ENCODE measurements at places on chromosomes 5 and 9. TPM values are rescaled to one million over a fixed set of nuclear protein-coding genes. Genes with fewer than 3 reads are reported as not detected.
A peak's percentile ranks its signal among the peaks of the same experiment; 100 is the strongest.

GRCh38 chr9:87656485-87656884 is 69.4 kb upstream of the CTSL start:
- no peak for DNase-seq

DNA sequence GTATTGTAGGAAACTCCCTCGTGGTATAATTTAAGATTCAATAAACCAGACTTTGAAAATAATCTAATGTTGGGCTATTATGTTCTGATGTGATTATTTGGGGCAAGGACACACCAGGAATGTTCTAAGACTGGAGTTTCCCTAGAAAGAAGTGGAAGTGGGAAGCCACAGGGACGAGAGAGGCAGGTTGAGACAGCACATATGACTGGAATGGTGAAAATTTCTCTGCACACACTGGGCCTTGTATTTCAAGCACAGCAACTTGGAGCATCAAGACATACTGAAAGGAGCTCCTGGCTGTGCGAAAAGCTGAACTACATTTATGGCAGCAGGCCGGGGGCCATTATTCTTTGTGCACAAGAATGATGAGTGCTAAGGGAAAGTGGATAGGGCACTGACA is 98.2 kb downstream of the CETN3 start:
- no peak for DNase-seq

GRCh38 chr5:120096413-120096812 is 367.7 kb upstream of the PRR16 start:
- peak; percentile 6 for DNase-seq

DNA sequence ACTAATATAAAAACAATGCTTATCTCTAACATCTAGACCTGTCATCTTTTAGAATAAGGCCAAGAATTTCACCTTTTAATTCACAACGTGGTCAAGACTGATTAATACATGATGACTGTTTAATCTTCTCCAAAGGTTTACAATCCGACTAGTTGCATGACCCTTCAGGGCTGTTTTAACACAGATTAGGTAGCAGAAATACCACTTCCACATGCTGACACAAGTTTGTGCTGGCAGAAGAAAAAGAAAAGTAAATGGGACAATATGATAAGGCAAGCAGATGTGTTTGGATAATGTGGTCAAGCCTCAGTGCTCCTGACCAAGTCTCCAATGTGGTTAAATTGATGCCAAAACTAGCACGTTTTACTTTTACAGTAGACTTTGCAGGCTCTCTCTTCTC is 31.1 kb downstream of the SEMA6A start:
- no peak for DNase-seq

DNA sequence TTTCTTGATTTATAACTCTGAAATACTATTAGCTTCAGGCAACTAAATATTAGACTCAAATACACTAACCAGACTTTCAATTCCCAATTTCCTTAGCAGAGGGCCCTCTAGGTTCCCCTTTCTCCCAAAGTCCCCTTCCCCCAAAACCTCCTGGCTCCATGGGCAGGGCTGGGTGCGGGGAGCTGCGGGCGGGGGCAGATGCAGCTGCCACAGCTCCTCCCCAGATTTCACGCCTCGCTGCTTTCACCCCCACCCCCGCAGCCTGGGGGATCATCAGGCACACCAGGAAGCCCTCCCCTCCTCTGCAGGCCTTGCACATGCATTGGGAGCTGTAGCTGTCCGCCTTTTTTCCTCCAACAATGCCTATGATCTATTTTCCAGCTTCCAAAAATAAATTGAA is 82.8 kb upstream of the SPATA31C2 start:
- no peak for DNase-seq

DNA sequence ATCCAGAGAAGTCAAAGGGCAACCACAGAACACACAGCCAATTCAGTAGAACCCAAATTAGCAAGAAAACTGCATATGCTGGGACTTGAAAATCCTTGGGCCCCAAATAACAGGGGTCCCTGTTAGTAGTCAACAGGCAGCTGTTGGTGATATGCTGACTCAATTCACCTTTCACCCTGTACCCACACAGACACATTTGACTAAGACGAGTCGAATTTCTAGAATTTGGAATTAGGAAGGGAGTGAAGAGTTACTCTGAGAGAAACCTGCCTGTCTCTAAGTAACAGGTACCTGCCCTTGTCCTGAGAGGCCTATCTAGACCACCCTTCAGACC is 821 bp upstream of the VCP start:
- DNase-seq, result no peak

- DNase-seq, result peak; percentile 60
Measured at GRCh38 chr5:13859270-13860065, 85.0 kb downstream of the DNAH5 start.

Gene CD74
- total RNA-seq, result not detected

DNA sequence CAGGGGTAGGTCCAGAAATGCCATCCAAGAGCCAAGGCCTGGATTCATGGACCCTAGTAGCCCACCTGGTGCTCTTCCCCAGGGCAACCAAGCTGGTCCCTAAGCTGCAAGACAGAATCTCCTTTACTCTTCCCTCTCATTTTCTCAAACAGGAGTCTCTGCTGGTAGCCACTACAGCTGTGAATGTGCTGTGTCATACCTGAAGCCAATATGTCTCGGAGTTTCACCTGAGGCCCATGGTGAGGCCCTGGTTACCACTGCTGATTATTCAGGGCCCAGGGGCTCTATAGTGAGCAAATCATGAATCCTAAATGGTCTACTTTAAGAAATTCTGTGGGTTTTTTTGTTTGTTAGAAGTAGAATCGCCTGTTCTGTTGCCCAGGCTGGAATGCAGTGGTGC is 15.9 kb downstream of the CDK7 start:
- DNase-seq, result no peak

- DNase-seq, result no peak
Measured at GRCh38 chr5:10653751-10654400, 90.0 kb downstream of the ANKRD33B start.

DNA sequence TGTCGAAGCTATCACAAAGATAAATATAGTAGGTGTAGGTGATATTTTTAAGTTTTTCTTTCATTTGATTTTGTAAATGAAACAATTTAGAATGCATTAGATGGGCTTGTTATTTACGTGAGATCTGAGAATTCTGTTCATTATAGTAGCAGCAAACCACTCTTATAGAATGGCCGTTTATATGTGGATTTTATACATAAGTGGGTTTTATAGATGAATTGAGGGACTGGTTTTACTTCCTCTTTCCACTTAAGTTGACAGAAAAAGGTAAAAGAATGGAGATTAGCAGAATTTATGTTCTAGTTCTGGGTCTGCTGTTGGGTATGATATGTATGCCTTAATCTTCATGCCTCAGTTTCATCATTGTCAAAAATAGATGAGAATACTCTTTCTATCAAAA is 5.6 kb downstream of the RMI1 start:
- no peak for DNase-seq

DNA sequence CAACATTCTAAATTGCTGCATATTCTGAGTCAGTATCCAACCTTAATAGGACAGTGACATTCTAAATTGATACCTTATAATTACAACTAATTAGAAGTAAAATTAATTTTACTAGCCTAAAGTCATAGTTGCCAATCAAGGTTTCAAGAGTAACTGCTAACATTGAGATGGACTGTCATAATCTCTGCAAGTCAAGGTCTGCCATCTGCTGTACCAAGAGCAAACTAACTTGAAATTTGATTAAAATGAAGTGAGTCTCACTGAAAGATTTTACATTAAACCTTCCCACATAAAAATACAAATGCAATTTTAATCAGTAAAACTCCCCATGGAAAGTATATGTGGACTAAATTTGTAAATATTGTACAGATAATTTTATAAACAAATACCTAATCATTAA is 235.3 kb downstream of the PRDM9 start:
- DNase-seq, result no peak

DNA sequence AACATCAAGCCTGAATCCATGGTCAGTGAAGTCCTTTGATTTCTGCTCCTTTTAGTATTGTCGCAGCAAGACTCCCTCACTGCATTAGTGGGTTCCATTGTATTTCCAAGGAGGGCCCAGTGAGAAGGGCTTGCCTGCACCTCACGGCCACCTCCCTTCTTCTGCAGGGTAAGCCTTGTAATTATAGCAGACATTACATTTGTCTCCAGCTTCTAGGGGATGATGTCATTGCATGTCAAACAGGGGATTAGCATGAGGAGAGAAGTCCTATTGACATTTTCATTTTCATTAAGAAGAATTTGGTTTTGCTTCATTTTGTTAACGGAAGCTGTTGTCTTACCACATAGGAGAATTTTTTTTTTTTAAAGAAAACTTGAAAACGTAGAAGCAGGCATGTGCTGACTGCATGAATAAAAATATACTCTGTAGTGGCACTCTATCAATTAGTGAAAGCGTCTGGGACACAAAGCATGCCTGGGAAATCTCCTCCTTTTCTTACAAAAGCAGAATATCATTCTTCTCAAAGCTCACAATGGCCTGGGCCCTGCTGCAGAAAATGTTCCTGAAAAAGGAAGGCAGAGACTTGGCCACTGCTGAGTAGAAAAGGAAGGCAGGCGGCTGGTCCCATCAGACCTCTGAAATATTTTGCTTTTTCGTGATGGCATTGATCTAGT is 27.1 kb downstream of the MAP1B start:
- DNase-seq, result no peak

Gene EDIL3
- total RNA-seq, result 39.4 TPM

- no peak for DNase-seq
Measured at GRCh38 chr5:174118823-174119467, 73.4 kb downstream of the NSG2 start.

GRCh38 chr9:114244570-114244969 is 78.3 kb upstream of the ORM1 start:
- DNase-seq, result no peak

DNA sequence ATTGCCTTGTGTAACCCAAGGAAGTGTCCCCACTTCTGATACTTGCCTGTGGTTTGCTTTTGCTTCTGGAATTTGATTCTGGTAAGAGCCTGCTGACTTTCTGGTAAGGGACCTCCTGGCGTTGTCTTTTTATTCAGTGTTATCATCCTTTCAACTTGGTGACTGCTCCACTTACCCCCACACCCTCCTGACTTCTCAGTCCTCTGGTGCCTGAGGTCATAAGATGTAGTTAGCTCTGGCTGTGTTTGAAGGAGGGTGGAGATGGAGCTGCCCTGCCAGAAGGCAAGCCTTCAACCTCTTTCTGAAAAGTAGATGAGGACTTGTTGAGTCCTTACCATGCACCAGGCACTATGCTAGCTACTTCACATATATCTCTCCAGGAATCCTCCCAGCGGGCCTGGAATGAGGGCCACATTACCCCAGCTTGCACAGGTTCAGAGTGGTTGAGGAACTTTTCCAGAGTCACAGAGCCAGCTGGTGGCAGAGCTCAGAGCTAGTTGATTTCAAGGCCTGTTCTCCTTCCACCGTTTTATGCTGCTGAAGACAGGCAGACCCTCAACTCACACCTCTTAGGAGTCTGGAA is 45.2 kb upstream of the PITX1 start:
- no peak for DNase-seq

DNA sequence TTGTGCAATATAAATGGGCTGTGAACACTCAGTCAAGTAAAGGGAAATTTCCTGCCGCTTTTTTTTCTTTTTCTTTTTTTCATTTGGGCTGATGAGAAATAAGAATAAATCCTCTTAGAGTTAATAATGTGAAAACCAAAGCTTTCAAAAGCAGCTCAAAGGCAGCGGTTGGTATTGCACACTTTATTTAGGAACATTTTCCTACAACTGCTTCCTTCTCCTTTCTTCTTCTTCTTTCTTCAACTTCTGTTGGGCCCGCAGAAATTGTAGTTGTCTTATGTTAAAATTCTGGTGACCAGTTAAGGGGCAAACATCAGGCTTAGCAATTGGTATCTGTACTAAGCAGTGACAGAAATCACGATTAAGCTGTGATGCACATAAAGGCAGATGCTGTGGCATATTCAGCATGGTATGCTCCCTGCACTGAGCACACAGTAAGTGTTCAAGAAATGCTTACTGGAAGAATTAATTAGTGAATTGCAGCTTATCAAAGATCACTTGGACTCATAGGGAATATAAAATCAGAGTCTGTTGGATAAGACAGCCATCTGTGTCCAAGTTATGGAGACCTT is 85.4 kb downstream of the ANKRD55 start:
- no peak for DNase-seq

- no peak for DNase-seq
Measured at GRCh38 chr5:54009828-54010227, 300.5 kb downstream of the ARL15 start.

Gene MORN5
- not detected for total RNA-seq

DNA sequence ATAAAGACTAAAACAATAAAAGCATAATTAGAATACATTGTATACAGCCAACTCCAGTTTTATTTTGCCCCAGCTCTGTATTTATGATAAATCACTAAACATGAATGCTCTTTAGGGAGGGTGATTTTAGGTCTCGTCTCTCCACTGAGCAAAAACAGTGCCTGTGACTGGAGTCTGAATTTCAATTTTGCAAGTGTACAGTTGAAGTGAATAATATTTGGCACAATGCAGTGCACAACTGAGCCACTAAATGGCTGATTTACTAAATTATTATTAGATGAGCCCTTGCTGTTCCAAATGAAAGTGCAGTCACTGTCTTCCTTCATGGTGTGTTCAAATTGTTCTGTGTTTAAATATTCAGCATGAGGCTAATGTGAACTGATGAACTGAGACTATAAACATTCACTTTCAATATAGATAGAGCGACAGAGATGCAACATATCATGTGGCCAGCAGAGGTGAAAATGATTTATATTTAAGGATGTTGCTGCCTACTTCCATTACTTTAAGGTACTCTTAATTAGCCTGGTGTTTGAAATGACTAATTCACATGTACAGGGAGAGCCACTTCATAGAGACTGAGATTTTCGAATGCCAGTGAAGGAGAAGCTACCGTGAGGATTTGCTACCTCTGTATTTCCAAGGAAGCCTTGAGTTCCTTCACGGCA is 375.1 kb downstream of the EBF1 start:
- DNase-seq, result no peak

DNA sequence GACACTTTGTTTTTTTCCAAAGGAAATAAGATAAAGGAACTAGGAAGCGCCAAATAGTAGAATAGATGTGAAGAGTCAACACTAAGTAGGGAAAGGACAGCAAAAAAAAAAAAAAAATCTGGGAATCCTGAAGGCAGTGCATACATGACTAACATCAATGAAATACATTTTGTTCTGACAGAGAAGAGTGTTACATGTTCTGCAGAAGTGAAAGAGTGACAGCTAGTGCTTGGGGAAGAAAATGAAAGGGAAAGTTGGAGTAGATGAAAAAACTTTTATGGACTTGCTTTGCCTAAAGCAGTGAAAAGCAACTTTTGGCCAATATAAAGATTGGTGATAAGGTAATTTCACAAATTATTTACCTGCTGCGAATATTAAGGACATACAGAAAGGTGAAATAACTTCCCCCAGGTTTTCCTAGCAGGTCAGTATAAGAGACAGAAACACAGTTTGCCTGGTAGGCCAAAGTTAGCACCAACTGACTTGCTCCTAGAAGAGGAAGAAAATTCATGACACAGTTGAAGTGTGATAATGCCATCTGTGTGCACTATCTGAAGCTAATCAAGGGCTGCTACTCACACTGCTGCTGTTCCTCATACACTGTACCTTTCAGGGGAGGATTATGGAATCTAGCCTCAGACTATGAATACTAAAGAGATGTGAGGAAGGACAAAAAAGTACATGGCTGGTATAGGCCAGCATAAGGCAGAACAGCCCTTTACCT is 38.6 kb downstream of the RANBP6 start:
- DNase-seq, result no peak

- no peak for DNase-seq
Measured at GRCh38 chr5:135883441-135883840, 12.2 kb downstream of the IL9 start.

GRCh38 chr5:141978389-141978788 is 9.5 kb downstream of the RNF14 start:
- DNase-seq, result no peak

All from NCI-H460 (cell line).